T-helper 9 cell (primary cell): ENCODE measurements at places on chromosomes 3 and 15.
A peak's percentile ranks its signal among the peaks of the same experiment; 100 is the strongest.

- DNase-seq = no peak
These were observed 3.2 kb downstream of the TRANK1 start for GRCh38 chr3:36941658-36942057.

DNA sequence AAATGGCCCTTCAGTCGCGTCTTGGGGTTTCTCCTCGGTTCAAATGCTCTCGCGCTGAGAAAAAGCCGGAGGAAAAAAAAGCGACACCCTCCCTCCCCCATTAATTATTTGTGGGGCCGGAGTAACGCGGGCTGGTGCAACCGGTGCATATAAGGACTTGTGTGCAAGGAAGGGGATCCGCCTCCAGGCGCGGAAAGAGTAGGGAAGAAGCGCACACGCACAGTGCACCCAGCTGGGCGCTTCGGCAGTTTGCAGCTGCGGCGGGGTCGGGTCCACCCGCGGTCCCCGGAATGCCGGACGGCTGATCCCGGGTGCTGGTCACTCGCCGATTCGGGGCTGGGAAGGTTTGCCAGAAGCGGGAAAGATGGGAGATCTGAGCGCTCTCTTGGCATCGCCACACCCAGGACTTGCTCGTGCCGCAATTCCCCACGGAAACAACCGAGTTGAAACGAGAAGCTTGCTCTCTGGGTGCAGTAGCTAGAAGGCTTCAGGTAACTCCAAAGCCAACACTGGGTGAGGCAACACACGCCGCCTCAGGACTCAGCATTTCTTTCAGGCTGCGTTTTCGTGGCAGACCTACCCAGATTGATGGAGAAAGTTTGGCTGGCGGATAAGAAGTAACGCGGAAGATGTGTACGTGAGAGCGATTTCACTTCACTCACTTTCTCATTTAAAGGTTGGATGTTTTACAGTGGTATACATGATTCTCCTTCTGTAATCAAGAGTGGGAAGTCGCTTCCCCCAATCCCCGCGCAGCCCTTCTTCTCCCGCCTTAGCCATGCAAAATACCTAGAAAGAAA, 720 bp upstream of the TNIK start:
- DNase-seq = peak; percentile 26

DNA sequence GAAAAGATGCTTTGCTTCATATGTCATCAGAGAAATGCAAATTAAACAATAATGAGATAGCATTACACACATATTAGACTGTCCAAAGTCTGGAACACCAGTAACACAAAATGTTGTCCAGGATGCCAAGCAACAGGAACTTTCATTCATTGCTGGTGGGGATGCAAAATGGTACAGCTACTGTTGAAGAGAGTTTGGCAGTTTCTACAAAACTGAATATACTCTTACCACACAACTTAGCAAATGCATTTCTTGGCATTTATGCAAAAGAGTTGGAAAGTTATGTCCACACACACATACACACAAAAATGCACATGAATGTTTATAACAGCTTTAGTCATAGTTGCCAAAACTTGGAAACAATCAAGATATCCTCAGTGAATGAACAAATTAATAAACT, 195.2 kb upstream of the MME start:
- no peak for DNase-seq

GRCh38 chr15:62900071-62900802, 142.3 kb upstream of the TPM1 start:
- DNase-seq = no peak
